NCI-H1092 treated with DMSO at 0.1 percent for 48 hours (cell line): ENCODE measurements at places on chromosomes 11 and 22.

GRCh38 chr22:47623763-47624148 lies 861.3 kb downstream of the TBC1D22A start:
- no peak for DNase-seq

DNA sequence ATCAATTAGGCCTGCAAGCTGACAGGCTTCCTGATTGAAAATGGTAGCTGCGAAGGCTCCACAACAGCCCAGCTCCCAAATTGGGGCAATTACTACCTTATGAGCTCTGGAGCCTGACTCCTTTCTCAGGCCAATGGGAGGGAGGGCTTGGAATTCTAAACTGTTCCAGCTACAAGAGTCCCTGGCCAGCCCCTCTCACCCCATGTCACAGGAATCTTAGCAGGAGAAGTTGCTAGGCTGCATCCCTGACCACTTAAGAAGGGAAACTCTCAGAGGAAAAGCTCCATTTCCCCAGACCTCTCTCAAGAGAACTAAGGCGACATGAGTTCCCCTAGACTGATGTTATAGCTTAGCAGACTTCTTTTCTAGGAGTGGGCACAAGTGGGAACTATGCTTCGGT lies 4.9 kb downstream of the LRP4 start:
- no peak for DNase-seq

- DNase-seq = no peak
Measured at GRCh38 chr11:118914178-118914918, 11.4 kb downstream of the BCL9L start.

GRCh38 chr11:115776916-115777315 lies 272.7 kb upstream of the CADM1 start:
- DNase-seq = no peak

- DNase-seq = no peak
Measured at GRCh38 chr22:24686280-24686679, 83.3 kb downstream of the GGT1 start.

DNA sequence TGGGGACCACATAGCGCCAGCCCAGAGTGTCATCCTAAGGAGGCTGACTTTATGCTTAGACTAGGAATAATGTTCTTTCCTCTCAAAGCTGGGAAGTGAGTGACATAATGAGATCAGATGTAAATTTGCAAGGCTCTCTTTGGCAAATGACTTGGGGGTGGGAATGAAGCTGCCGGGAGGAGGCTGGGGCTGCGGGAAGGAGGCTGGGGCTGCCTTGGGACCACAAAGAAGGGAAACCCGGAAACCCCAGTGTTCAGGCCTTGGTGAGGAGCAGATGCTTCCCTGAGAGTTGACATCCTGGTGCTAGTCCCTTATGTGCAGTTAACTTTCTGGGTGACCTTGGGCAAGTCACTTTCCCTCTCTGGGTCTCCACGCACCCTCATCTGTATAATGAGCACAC lies 182.0 kb downstream of the CHST1 start:
- DNase-seq = no peak

GRCh38 chr11:132586801-132587200 lies 945.5 kb downstream of the OPCML start:
- no peak for DNase-seq

- DNase-seq = no peak
Measured at GRCh38 chr11:118666371-118666770, 13.1 kb downstream of the TREH start.

GRCh38 chr22:36829370-36830002 lies 12.7 kb upstream of the PVALB start:
- DNase-seq = no peak

DNA sequence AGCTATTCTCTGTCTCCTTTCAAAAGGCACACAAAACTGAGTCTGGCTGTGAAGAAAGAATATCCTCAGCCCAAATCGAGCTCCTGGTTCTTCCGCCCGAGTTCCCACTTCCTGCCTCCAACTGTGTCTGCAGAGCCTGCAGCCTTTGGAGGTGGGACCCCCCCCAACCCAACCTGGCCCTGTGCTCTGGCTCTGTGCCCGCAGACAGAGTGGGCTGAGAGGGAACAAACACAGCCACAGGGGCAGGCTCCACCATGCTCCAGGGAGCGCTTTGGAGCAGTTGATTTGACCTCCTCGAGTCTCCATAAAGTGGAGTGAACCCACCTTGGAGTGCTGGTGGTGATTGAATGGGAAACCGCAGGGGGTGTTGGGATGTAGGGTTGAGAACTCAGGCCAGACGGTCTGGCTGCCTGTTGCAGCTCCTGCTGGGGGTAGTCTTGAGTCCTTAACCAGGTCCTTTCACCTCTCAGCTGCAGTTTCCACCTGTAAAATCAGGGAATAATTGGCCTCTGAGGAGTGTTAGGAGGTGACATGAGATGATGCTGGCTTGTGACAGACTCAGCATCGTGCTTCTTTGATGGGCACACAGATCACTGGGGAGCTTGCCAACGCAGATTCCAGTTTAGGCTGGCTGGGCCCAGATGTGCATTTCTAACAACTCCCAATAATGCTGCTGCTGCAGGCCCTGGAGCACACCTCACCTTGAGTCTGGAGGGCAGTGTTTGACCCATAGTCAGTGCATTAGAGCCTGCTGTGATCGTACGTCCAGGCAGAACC lies 11.4 kb downstream of the DAGLA start:
- DNase-seq = peak; percentile 90

- no peak for DNase-seq
Measured at GRCh38 chr11:103709371-103709770, 327.1 kb upstream of the DDI1 start.

DNA sequence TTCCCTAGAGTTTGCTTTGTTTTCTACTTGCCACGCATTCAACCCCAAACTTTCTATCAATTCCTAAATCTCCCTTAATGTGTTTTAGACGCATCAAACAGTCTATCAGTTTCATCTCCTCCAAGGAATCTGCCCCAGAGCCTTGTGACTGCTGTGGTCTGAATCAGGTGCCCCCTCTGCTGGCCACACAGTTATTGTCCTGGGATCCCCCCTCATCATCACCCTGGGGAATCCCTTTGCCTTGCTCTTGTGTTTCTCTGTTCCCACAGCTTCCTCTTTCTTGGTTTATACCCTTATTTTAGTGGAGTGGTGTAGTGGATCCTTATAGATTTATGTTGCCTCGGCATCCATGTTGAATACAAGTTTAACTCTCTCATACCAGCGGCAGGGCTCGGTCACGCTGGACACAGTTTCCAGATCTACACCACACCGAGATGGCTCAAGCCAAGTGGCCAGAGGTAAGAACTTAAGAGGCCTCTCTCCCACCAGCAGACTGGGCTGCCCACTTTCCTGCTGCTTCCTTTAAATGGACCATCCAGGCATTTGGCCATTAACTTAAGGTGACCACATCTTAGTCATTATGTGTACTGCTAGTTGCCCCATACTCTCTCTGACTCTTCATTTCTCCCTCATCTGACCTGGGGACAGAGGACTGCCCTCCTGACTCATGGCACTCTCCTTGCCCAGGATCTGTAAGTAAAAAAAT lies 8.2 kb downstream of the UPB1 start:
- DNase-seq = peak; percentile 24

GRCh38 chr11:28756977-28757376 lies 648.8 kb downstream of the METTL15 start:
- DNase-seq = no peak

DNA sequence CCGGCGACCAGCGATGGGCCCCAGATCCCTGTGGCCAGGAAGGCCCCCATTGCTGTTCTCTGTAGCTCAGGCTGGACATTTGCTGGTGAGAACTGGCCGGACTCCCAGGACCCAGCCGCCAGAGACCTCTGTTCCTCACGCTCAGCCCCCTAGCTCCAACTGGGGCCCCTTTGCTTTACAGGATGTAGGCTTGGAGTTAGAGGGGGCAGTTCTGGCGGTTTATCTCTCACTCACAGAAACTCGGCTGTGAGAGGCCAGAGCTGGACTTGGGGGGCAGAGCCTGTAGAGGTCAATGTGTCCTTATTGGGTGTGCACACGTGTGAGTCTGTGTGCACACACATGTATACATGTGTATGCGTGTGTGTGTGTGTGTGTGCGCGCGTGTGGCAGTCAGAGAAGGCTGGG lies 502 bp downstream of the SMIM38 start:
- no peak for DNase-seq

- DNase-seq = peak; percentile 24
Measured at GRCh38 chr22:40694411-40694810, 15.1 kb downstream of the MCHR1 start.

GRCh38 chr11:59960502-59961381 lies 3.1 kb upstream of the OOSP4A start:
- DNase-seq = no peak

- no peak for DNase-seq
Measured at GRCh38 chr11:120010775-120011174, 127.1 kb downstream of the TRIM29 start.

DNA sequence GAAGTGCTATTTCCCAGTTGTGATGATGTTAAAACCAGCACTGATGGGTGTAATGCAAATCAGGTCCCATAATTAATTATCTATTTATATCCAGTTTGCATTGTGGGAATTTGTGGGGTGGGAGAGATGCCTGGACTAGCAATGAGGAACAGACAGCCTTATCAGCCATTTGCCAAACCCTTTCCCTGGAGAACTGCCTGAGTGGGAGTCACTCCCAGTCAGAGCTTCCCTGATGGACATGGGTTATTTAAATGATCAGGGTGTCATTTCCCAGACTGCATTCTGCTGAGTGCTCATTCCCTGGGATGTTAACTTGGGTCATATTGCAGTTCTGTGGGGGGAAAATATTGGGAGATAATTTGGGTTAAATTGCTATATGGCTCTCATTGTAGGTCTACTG lies 168.5 kb downstream of the NAV2 start:
- DNase-seq = no peak

GRCh38 chr11:67055812-67056211 lies 835 bp upstream of the RHOD start:
- no peak for DNase-seq

DNA sequence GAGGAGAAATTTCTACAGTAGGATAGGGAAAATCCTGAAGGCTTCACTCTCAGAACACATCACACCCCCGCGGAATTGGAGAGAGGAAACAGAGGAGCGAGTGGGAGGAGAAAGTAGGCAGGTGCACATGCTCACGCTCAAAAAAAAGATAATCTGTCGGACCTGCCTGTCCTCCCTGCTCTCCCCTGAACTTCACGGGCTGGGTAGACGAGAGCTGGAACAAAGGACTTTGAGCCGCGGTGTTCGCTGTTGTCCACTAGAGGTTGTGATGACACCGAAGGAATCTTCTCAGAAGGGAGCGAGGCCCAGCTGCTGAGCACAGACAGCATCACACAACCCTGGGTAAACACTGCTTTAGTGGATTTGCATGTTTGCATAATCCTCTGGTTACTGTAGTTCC lies 5.0 kb downstream of the SEZ6L start:
- peak; percentile 25 for DNase-seq

- no peak for DNase-seq
Measured at GRCh38 chr11:57124505-57124904, 57.2 kb upstream of the LRRC55 start.

DNA sequence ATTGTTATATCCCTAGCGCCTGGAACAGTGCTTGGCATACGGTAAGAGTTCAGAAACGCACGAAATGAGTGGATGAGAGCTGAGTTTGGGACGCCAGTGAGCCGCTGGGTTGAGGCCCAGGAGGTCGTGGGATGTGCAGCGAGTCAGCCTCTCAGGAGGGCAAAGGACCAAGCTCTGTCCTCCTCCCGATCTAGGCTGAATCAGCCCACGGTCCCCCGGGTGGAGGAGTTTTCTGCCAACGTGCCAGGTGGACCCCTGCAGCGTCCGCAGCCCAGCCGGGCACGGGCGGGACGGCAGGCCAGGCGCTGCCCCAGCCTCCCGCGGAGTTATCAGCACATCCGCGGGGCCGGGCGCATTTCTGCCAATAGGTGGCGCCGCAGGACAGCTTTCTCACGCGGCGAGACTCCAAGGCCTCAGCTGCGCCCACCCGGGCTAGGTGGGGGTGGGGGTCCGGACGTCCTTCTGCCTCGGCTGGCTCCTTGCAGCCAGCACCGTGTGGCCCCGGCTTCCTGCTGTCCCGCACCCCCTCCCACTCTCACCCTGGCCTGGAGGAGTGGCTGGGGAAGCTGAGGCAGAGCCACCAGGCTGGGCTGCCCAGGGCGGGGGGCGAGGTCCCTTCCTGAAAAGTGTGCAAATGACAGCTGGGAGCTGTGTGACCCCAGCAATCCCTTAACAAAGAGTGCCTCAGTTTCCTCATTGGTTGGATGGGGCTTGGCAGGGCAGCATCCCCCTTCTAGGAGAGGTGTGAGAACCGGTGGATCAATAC lies 2.2 kb upstream of the RPS19BP1 start:
- DNase-seq = peak; percentile 67

GRCh38 chr22:39073981-39074380 lies 3.1 kb upstream of the APOBEC3G start:
- DNase-seq = no peak

- DNase-seq = no peak
Measured at GRCh38 chr22:30665786-30666185, 1.9 kb downstream of the DUSP18 start.

- no peak for DNase-seq
Measured at GRCh38 chr22:22802339-22802970, 85.2 kb upstream of the IGLL5 start.

GRCh38 chr11:57322256-57323166 lies 2.2 kb downstream of the TNKS1BP1 start:
- no peak for DNase-seq

DNA sequence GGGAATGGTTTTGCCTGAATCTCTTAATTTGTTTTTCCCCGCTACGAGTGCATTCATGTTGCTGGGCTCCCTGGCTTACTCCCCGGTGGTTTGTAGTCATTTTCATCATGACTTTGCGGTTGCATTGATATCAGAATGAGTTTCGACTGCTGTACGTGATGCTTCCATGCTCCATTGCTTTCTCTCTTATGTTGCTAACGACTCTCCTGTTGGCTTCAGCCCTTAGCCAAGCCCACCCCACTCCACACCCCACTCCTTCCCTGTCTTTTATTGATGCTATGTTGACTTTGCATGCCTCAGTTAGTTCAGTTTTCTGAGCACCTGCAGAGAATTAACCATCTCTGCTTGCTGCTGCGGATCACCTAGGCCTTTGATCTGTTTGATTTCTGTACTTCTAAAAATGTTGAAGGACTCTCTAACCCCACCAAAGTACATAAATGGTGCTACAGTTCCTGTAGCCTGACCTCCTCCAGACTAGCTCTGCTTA lies 65.3 kb downstream of the ARFGAP2 start:
- DNase-seq = peak; percentile 100

GRCh38 chr11:77318600-77318999 lies 17.1 kb upstream of the GDPD4 start:
- DNase-seq = no peak

DNA sequence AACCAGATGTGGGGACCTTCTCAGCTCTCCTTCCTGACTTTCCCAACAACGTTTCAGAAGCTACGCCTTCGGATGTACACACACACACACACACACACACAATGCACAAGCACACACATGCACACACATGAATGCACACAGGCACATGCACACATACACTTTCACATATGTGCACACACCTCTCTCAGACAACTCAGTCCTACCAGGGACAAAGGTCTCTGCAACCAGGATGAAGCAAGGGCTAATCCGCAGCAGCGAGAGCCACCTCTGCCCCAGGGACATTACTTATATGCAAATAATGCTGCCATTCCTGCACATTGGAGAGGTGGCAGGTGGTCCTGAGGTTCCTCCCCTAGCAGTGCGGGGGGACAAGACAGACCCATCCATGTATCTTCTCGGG lies 27.4 kb upstream of the LINC01488 start:
- DNase-seq = no peak
